ENCODE measurements at places on chromosomes 12 and 14. TPM values are rescaled to one million over a fixed set of nuclear protein-coding genes. Genes with fewer than 3 reads are reported as not detected.

- no peak for DNase-seq
Measured at GRCh38 chr12:129459886-129460285, 443.9 kb downstream of the TMEM132D start.

DNA sequence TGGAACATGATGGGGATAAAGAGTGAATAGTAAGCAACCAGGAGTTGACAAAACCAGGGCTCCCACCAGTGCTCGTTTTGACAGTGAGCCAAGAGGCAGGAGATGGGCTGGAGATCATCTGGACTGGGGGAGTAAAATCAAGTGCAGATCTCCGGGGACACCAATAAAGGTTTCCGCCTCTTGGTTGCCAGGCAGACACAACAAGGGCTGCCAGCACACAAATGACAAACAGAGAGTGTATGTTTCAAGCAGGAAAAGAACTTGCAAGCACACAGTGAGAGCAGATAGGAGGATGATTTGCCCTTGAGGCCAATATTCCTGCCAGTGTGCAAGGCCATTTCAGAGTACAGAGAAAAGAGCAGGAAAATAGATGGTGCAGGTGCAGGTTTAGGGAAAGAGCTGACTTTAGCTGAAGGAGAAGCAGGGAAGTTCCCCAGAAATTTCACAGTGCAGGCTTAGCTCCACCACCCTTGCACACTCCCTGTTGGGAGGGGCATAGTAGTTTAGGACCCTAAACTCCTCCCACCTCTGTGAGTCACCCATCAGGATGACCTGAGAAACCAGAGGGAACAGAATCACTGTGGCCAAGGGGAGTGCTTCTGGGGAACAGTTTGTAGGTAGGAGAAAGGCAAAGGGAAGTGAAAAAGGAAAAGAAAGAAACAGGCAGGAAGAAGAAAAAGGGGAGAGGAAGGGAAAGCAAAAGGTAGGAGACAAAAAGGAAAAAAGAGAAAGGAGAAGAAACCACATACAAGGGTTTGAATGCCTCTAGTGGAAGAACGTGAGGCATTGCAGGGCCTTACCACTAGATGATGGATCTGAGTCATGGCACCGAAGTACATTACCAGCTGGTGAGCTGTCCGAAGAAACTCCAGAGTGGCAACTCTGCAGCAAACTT lies 404.4 kb downstream of the SLC6A15 start:
- DNase-seq = no peak

- DNase-seq = no peak
Measured at GRCh38 chr12:23555825-23556207, 393.7 kb downstream of the SOX5 start.

- no peak for DNase-seq
Measured at GRCh38 chr12:85279449-85280164, 413 bp upstream of the ALX1 start.

GRCh38 chr14:69812711-69813110 lies 15.7 kb upstream of the SLC10A1 start:
- DNase-seq = no peak

STAC3 gene
- 2.0 TPM for total RNA-seq

- no peak for DNase-seq
Measured at GRCh38 chr14:99986396-99986795, 78.8 kb upstream of the EVL start.

DNA sequence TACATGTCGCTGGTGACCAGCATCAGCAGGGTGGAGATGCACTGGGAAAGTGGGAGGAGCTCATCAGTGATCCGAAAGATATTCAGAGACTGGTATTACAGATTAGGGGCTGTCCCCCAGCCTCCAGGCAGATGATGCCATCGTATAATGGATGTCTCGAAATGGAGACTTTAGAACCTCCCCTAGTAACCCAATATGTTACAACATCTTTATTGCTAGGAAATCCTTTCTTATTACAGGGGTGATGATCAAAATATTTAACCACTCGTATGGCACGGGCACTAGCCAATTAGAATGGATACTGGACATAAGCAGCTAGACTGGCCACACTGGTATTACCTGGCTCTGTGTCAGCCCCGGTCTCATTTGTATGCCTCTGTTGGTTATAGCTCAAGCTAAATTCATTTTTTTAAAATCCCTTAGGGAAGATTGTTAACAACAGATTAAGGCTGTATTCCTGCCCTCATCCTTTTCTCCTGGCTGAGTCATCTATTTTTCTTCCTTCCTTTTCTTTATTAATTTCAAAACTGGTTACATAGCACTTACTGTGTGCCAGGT lies 10.8 kb upstream of the CEBPE start:
- DNase-seq = no peak

- no peak for DNase-seq
Measured at GRCh38 chr14:101025131-101025530, 121.6 kb upstream of the RTL1 start.

GRCh38 chr12:77070800-77071449 lies 5.6 kb upstream of the E2F7 start:
- no peak for DNase-seq

- no peak for DNase-seq
Measured at GRCh38 chr12:92539976-92540781, 162.6 kb upstream of the PLEKHG7 start.

- no peak for DNase-seq
Measured at GRCh38 chr12:118035190-118036041, 18.9 kb downstream of the RFC5 start.

DNA sequence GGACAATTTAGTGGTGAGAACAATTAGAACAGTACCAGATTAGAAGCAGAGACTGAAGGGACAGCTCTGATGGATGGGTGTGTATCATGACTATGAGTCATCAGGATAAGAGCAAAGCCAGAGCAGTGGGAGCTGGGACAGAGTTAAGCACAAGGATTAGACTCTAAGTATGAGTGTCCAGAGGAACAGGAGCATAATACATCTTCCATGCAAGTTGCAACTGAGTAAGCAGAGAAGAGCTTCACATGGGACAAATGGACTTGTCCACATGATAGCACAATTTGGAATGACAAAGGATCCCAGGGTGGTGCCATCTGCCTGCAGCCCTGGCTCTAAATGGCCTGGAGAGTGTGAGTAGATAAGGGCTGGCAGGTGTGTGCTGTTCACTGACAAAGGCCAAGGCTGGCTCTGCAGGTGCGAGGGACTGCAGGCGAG lies 226.4 kb upstream of the CAND1 start:
- no peak for DNase-seq

DNA sequence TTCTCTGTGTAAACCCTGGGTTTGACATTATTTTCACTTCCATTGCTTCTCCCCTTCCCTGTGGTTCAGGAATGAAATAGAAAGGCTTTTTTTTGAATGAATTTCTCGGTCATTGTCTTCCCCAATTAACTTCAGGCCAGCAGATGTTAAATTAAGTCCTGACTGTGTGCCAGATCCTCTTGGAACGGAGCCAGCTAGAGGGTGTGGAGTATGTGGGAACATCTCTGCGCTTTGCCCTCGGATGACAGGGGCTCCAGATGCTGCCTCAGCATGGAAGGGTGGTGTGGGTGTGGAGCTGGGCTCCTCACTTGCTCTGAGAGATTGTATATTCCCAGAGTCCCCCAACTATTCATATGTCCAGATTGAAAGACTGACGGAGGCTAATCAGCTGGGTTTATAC lies 13.1 kb downstream of the KRT85 start:
- no peak for DNase-seq

DNA sequence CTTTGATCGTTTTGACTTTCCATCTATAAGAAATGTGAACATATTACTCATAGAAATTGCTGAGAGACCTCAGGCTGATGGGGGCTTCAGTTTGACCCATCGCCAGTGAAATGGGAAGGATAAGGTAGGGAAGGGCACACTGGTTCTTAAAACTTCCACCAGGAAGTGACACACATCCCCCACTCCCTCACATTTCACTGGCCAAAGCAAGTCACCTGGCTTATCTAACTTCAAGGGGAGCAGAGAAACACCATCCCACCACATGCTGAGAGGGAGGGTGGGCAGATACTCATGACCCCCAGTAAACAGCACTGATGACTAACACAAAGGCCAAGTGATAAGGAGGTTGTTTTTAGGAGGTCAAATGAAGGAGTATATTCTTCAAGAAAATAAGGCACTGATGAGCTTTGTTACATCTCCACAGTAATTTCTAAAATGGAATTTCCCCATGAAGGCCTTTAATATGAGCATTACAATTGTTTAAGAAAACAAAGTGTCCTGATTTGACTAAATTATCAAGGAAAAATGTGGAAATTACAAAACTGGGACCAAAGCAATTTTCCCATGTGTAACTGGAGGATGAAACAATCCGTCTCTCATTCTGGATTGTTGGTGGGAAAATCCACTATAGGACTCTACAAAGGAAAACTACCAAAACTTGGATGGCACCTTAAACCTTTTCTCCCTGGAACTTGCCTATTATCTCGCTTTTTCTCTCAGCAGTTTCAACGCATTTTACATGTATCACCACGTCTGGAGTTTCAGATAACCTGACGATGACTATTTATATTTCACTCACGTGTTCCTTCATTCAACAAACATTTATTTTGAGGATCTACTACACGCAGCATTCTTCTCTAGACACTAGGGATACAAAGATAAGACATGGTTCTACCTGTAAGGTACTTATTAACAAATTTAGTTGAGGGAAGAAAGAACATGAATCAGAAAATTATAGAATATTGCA lies 91.8 kb upstream of the EEA1 start:
- DNase-seq = no peak

GRCh38 chr14:68714991-68715924 lies 77.6 kb downstream of the ZFP36L1 start:
- DNase-seq = peak; percentile 10

GRCh38 chr14:105205673-105206208 lies 24.6 kb upstream of the NUDT14 start:
- no peak for DNase-seq

LPAR5 gene
- 25.6 TPM for total RNA-seq

ACTR6 gene
- total RNA-seq = 24.7 TPM

GRCh38 chr14:99792210-99792535 lies 1.0 kb upstream of the EML1 start:
- no peak for DNase-seq

GRCh38 chr12:13326076-13326475 lies 129.6 kb downstream of the EMP1 start:
- no peak for DNase-seq

DNA sequence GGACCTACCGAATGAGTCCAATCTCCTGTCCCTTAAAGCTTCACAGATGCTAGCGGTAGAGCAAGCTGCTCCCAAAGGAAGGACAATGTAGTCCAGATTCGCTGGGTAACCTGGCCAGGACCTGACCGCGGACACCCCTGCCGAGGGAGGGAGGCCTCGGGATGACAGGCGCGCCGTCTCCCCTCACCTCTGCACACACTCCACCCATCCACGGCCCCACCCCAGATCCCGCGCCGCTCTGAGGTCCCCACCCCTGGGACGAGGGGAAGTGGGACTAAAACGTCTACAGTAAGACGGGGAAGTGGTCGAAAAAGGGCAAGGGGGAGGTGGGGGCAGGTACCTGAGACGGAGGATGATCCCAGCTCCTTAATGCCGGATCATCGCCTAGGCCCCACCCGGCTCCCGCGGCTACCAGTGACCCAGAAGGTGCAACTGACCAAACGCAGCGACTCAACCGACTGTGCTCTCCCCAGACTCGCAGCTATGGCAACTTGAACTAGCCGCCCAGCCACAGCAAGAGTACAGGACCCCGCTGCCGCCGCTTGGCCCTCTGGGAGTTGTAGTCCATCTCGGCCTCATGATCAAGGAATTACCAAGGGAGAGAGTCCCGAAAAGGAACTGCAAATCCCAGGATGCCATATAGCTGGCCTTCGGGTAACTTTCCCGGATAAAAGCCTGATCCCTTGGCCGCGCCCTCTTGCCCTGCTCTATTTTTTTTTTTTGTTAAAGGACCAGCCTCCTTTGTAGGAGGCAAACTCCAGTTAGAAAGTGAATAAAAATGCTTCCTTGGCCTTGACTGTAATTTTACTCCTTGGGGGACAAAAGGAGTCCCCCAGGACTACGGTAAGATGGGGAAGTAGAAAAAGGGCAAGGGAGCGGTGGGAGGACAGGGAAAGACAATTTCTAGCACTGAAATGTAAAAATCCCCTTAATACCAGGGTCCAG lies at the start of gene CEP128:
Gene CEP128 (minus strand): TSS at position 498 of the 945 bp plus-strand sequence.
- DNase-seq = peak; percentile 96

CISTR gene
- not detected for total RNA-seq

DNA sequence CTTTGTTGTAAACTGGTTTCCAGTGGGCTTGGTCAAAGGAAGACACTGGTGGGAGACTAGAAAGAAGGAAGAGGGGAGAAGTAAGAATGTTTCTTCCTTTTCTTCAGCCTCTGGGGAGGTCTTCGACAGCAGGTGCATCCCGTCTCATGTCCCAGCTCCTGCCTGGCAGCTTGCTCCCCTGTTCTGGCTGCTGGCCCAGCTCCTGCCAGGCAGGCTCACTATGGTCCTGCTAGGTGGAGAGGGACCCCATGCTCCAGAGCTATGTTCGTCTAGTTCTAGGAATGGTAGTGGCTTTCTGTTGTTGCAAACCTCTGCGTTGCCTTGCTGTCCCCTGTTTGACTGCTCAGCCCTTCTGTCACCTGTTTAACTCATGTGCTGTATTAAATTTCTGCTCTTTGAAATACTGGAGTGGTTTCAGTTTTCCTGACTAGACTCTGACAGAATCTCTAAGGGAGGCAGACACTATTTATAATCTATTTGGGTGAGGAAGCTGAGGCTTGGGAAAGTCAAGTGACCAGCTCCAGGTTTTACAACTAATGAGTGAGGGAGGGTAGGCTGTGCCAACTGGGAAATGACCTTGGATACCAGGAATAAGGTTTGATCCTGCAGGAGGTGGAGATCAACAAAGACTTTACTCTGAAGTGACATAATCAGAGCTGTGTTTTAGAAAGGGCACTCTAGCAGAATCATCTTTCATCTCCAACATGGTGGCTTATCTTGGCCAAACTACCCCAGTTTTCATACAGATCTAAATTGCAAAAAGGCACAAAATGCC lies 94.7 kb upstream of the DDHD1 start:
- no peak for DNase-seq

DNA sequence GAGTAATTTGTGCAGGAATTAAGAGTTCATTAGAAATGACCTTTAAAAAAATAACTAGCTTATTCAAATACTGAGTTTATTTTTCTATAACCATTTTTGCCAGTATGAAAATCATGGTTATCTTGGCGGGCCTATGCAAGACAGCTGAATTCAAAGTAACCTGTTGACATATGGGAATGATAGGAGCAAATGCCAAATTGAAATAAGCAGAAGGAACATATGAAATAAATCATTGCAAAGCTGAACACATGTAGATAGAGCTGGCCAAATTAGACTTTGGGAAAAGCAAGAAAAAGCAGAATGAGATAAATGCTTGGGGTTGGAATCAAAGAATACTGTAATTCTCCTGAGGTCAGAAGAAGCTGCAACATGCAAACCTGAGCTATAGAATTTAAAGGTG lies 372.5 kb downstream of the ADAMTS20 start:
- DNase-seq = no peak

TSPAN11 gene
- total RNA-seq = 2.7 TPM

DNA sequence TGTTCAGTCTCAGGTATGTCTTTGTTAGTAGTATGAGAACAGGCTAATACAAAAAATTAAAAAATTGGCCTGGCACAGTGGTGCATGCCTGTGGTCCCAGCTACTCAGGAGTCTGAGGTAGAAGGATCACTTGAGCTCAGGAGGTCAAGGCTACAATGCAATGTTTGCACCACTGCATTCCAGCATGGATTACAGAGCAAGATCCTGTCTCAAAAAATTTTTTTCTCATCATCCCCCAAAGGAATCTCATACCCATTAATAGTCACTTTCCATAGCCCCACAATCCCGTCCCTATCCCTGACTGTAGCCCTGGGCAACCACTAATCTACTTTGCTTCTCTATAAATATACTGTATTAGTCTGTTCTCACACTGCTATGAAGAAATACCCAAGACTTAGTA lies 57.8 kb downstream of the TTC8 start:
- no peak for DNase-seq

CD4 gene
- total RNA-seq = 18.1 TPM

- DNase-seq = no peak
Measured at GRCh38 chr12:132341318-132342050, 12.1 kb upstream of the GALNT9 start.

GRCh38 chr12:122085591-122085990 lies 7.0 kb downstream of the MLXIP start:
- DNase-seq = peak; percentile 20
